ENCODE measurements at places on chromosomes 12 and 14.

DNA sequence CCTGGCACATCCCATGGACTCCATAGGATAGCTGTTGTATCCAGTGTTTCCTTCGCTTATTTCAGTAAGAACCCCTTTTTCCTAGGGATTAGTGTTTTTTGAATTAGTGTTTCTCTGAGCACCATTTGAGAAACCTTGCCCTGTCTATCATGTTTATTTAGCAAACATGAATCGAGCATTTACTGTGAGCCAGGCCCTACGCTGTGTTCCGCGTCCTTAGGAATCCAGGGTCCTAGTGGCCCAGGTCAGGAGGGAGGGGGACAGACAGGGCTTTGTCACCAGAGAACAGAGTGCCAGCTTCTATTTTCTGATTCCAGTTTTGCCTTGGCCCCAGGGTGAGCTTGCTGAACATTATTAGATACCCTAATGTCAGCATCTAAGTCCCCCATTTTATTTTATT lies 2.5 kb downstream of the TEAD4 start:
- DNase-seq = no peak

DNA sequence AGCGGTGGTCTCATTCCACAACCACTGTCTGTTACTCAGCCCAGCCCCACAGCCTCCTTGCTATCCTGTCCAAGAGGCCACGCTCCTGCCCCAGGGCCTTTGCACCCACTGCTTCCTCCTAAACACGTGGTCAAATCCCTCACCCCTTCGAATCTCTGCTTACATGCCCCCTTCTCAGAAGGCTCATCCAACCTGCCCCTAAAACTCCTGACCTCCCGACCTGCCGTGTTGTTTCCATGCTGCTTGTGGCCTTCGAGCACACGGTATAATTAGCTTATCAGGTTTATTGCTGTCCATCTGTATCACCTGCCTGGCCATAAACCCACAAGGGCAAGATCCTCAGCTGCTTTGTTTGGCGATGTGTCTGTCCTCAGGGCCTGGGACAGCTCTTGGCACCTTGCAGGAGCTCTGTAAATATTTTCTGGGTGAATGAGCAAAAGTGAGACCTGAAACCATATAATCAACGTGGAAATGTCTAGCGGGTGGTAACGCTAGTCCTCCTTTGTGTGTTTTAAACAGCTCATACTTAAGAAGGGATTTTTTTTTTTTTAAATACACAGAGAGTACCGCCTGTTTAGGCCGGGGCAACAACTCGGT lies 36.0 kb downstream of the SCARB1 start:
- no peak for DNase-seq

GRCh38 chr12:105864901-105865300 lies 273.9 kb downstream of the NUAK1 start:
- DNase-seq = no peak

DNA sequence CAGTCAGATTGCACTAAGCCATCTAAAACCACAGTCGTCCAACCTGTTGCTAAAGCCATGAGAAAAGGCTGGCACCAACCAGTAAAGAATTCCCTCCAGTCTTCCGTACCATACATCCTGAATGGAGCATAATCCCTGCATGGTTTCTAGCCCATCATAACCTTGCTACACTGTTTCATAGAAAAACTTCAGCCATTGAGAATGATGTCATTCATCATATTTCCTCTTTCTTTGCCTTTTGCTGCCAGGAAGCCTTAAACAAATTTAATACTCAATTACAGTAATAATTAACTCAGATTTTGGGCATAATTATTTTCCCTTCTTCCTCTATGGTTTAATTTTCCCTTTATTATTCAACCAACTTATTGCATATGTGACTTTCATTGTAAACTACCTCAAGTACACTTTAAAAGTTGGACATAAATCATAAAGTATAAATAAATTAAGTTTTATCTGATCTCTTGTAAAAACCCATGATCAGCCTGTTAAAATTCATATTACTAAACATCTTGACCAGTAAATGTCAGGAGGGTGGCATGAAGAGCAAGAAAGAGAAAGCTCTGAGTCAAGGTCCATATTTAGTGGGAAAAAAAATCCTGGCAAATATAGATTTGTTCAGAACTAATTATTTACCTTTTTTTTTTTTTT lies 264.7 kb downstream of the ZFP36L1 start:
- no peak for DNase-seq

DNA sequence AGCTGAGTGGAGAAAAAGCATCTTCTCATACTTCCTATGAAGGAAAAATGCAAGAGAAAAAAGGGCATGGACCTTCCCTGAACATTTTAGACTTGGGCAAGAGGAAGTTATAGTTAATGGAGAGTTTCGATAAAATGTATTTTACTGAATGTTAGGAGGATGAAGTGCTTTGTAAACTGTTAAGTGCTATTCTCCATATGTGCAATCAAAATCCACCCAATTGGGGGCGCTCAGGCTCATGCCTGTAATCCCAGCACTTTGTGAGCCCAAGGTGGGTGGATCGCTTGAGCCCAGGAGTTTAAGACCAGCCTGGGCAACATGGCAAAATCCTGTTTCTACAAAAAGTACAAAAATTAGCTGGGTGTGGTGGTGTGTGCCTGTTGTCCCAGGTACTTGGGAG lies 1.9 kb upstream of the CNPY2 start:
- DNase-seq = no peak

DNA sequence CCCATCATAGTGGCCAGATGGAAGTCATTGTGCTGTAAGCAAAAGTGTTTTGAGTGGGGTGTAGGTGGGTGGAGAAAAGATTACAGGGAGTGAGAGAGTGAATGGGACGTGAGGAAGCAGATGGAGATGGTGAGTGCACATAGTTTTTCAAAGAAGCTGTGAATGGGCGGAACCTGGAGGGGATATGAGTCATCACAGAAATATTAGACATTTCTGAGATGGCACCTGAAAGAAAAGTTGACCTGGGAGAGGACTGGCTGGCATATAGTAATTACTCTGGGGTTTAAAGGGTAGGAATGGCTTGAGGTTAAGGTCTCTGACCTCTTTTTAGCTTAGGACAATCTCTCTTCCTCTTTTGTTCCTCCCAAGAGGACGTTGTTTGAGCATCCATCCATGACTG lies 50.5 kb downstream of the ANO4 start:
- no peak for DNase-seq

GRCh38 chr14:101851736-101852405 lies 90.4 kb downstream of the PPP2R5C start:
- no peak for DNase-seq

DNA sequence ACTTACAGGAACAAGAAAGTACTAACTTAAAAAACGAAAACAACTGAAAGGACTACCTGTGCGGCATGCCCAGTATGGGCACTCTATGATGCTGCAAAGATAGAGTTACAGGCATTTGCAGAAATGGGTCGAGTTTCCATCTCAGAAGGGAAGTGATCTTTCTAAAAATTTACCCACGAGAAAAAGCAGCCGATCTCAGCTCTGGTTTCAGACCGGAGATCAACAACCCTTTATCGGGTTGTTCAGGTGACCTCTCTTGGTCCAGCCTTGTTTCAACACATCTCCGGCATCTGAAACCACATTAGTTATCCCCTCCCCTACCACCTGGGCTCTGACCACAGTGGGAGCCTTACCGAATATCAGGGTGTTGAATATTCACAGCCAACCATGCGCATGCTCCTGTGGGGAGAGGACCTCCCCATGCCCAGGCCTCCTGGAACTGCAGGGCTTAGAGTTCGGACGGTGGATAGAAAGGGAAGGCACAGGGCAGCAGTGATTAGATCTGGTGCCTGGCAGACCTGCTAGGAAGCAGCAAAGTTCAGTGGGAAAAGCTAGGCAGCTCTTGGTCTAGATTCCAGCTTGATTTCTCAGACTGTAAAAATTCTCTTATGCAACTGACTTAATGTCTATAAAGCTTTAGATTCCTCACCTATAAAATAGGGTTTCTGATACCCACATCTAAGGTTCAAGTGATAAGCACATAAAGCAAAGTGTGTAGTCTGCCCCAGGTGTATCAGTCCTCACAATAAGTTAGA lies 906.0 kb downstream of the VRK1 start:
- DNase-seq = no peak

DNA sequence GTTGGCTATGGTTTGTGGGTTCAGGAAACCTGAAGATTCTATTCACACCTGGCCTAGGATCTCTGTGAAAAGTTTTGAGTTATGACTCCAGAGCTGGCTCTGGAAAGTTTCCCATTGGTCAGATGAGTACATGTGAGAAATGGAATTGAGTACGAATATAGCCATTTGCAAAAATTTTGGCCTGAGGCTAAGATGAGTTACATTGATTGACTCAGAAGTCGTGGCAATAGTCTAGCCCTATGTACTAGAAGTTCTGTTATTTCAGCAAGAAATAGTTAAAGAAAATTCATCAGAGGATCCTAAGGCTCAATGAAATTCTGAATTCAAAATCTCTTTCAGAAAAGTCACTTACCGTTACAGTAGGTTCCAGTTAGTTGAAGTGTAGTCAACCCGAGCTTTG lies 109.9 kb downstream of the PTCSC3 start:
- no peak for DNase-seq

- DNase-seq = no peak
Measured at GRCh38 chr14:88682495-88683114, 110.1 kb downstream of the EML5 start.

All from T-helper 17 cell (primary cell).